ENCODE measurements at places on chromosomes 12 and 14.

GRCh38 chr14:63457498-63457897 lies 85.7 kb downstream of the PPP2R5E start:
- DNase-seq, result no peak

DNA sequence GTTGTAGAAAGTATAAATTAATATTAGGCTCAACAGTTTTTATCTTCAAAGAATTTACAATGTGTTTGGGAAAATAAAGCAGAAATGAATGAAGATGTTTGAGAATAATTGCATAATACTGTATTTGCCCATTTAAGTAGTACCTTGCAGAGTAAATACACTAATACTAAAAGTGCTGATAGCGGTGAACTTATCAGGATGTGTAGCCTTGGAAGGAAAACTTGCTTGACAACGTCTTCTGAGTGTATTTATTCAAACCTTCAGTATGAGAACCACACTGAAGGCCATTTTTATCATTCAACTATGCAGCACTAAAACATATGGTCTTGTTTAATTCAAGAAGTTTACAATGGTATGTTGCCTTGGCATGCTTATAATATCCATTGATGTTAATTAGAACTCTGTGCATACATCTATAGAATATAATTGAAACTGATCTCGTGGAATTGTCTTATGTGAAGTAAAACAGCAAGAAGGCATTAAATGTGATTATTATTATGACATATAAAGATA lies 41.3 kb downstream of the MSRB3 start:
- DNase-seq, result no peak

DNA sequence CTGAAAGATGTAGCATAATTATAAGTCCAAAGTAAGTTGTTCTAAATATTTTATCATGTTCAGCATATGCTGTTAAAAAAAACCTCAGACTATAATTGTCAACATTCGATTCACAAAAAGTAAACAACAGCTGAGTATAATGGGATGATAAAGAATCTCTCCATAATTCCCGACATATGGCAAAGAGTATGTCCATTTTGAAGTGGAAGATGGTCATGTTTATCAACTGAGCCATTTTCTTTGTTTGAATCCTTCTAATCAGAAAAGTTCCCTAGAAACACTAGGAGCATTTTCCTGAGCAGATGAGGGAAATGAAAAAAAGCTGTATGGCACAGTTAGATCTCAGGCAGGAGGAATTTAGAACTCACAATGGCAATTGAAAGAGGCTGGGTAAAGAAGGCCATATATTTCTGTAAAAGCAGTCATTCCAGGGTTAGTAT lies 192.1 kb upstream of the AMIGO2 start:
- DNase-seq, result no peak

DNA sequence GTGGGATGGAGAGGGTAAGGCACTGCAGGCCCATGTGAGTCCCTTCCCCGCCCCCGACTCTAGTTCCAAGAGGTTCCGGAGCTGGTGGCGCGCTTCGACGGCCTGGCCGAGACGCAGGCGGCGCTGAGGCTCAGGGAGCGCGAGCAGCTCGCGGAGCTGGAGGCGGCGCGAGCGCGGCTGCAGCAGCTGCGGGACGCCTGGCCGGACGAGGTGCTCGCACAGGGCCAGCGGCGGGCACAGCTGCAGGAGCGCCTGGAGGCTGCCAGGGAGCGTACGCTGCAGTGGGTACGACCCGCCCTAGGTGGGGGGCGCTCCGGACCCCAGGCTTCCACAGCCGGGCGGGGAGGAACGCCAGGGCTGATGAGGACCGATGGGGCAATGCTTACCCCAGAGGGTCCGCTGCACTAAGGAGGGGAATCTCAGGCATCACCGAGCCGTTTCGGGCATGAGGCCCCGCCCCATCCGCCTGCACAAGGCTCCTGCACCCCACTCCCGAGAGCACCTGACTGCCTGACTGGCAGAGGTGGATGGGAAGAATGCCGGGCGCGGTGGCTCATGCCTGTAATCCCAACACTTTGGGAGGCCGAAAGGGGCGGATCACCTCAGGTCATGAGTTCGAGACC lies 4.9 kb downstream of the CFAP73 start:
- DNase-seq, result no peak

DNA sequence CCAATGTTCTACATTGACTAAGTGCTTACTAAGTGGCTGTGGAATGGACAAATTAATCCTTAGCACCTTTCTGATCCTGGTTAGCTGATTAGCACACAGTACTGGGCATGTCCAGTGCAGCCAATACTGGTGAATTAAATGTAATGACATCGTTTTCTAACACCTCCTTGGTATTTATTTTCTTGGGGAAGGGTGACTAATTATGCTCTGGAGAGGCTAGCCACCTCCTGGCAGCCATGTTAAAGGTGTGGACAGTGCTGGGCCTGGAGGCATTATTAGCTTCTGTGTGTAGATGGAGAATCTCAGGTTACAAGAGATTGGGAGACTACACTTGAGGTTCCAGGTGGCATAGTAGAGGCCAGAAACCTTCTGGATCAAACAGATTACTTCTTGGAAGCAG lies 230.9 kb upstream of the DDHD1 start:
- no peak for DNase-seq

DNA sequence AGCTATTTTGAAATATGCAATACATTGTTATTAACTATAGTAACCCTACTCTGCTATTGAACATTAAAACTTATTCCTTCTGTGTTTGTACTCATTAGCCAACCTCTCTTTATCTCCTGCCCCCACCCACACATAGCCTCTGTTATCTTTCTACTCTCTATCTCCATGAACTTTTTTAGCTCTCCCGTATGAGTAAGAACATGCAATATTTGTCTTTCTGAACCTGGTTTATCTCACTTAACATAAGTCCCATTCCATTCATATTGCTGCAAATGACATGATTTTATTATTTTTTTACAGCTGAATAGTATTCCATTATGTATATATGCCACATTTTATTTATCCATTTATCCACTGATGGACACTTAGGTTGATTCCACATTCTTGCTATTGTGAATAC lies 79.0 kb upstream of the AMIGO2 start:
- no peak for DNase-seq

DNA sequence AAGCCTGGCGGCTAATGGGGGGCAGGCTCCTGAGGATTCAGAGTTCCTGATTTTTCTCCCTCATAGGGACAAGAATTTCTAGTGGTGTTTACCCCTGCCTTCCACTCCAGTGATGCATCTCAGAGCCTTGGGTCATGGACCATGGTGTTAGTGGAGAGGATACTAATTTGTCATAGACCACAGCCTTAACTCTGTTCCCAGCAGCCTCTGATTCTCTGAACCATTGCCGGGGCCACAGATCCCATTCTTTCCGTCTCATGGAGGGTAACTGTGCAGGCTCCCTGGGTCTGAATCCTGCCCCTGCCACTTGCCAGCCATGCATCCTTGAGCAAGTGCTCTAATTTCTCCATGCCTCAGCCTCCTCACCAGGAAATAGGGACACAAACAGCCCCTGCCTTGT lies 55.1 kb downstream of the RPH3A start:
- no peak for DNase-seq

DNA sequence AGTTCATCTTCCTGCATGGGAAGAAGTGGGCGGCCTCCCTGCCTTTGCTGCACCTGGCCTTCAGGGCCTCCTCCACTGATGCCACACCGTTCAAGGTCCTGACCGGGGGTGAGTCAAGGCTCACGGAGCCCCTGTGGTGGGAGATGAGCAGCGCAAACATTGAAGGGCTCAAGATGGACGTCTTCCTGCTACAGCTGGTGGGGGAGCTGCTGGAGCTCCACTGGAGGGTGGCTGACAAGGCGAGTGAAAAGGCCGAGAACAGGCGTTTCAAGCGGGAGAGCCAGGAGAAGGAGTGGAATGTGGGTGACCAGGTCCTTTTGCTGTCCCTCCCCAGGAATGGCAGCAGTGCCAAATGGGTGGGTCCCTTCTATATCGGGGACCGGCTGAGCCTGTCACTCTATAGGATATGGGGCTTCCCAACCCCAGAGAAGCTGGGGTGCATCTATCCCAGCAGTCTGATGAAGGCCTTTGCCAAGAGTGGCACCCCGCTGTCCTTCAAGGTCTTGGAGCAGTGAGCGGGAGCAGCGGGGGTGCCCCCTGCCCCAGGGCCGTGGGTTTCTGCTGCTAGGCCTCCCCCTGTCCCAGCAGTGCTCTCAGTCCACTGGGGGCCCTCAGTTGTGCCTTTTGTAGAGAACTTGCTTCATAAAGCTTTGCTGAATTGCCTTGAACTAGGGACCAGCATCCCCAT lies 12.4 kb downstream of the CBLN3 start:
- DNase-seq, result no peak

GRCh38 chr14:26791117-26791806 lies 193.4 kb upstream of the NOVA1 start:
- no peak for DNase-seq

DNA sequence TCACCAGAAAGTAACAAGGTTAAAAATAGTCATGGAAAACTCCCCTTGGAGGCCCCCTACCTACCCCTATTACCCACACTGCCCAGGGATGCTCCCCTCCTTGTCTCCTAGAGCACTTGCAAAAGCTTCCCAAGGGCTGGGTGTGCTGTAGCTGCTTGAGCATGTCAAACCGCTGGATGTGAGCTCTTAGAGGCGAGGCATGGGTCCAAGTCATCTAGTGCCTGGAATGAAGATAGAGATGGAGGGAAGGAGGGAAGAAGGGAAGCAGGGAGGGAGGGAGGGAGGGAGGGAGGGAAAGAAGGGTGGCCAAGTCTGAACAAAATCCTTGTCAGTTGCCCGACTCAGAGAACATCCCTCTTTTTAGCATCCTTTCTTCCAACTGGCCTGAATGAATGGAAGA lies 43.1 kb downstream of the LTBP2 start:
- no peak for DNase-seq

- no peak for DNase-seq
Measured at GRCh38 chr12:76252031-76252430, 96.2 kb downstream of the BBS10 start.

GRCh38 chr14:70203686-70204085 lies 14.9 kb upstream of the SLC8A3 start:
- no peak for DNase-seq

DNA sequence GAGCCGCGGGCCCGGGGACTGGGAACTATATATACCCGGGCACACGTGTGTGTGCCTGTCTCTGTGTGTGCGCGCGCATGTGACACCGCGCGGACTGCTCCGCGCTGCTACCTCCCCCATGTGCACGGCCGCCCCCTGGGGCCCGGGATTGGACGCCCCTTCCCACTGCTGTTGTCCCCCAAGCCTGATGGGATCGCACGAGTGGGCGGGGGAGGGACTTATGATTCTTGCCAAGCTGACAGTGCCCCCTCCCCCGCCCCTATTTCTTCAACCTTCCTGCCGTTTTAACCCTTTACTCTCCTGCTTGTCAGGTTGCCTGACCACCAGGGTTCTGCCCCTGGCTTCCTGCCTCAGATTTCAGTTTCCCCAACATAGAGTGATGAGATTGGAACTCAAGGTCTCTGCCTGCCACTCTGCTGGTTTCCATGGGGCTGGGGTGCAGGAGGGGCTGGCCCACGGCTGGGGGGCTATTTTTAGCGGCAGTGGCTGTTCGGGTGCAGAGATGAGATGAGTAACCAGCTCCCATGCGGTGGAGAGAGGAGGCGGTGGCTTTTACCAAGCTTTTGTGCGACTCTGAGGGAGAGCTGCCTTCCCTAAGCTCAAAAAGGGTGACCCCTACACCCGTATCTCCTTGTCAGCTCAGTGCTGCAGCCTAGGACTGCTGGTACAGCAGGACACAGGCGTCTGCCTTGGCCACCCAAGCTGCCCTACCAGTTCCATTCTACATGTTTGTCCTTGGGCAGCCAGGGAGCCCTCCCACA lies at the start of gene DDN:
Gene DDN, minus strand, starts transcription at position 5 of the 761 bp plus-strand sequence. CDS start 88 bp downstream, outside the sequence.
- DNase-seq, result no peak

DNA sequence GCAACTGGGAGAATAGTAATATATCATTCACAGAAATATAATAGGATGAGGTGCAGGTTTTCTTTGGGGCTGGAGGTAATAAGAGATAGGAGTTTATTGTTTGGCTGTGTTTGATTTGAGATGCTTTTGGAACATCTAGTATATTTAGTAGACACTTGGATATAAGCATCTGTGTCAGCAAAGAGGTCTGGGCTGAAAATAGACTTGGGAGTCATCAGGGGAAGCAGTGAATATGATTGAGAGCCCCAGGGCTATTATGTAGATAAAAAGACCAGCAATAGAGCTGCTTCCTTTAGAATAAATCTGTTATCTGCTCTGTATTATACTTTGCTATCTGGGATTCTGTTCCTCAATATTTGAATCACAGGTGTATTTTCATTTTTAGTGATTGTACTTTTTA lies 36.6 kb downstream of the SPATA7 start:
- no peak for DNase-seq

GRCh38 chr12:85688837-85689236 lies 147.4 kb downstream of the RASSF9 start:
- no peak for DNase-seq

DNA sequence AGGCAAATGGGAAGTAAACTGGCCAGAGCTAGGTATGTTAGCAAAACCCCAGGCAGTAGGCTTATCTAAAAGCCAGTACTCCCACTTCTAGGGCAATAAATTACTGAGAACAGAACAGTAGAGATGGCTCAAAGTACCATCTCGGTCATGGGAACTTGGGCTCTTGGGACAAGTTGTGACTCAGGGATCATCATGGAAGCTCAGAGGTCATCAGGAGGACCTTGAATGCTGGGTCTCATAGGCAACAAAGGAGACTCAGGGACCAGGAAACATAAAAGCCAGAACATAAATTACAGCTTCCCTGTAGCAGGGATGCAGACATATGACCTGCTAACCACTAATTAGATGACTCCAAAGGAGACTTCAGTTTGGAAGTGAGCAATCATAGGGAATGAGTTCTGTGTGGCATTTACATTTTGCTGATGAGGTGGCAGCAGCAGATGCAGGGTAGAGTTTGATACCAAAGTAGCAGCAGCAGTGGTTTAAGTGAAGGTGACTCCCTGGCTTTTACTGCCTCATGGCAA lies 97.6 kb upstream of the SCAF11 start:
- no peak for DNase-seq

GRCh38 chr12:125283521-125283920 lies 218.3 kb downstream of the AACS start:
- DNase-seq, result no peak

DNA sequence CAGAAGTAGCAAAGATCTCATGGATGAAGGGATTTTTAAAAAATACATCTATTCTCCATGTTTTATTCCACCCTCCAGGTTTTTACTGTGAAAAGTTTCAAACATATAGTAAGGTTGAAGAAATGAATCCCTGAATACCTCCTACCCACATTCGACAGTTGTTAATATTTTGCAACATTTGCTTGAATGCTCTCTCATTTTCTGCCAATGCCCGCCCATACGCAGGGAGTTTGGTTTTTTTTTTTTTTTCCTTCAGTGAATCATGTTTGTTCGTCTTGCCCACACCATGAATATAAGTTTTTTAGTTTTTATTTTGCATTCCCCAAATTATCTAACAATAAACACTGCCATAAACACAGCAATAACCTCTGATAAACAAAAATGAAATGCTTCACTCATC lies 82.9 kb downstream of the MAP1LC3B2 start:
- DNase-seq, result no peak

DNA sequence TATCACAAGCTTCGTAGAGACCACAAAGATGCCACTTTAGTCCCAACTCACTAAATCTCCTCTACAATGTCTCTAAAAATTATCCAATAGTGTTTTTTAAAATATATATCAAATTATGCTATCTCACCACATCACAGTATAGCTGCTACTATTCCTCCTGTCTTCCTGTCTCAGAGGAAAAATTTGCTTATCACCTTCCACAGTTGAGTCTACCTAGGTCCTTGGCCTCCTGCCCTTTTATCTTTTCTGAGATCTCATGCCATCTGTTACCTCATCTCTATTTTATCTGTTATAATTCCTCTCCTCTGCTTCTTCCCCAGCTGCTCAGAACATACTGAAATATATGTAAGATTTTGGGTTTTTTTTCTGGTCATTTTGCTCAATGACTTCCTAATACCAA lies 568.2 kb downstream of the DIO2 start:
- DNase-seq, result no peak
